NCI-H460 (cell line): ENCODE measurements at places on chromosomes 16 and 17.

DNA sequence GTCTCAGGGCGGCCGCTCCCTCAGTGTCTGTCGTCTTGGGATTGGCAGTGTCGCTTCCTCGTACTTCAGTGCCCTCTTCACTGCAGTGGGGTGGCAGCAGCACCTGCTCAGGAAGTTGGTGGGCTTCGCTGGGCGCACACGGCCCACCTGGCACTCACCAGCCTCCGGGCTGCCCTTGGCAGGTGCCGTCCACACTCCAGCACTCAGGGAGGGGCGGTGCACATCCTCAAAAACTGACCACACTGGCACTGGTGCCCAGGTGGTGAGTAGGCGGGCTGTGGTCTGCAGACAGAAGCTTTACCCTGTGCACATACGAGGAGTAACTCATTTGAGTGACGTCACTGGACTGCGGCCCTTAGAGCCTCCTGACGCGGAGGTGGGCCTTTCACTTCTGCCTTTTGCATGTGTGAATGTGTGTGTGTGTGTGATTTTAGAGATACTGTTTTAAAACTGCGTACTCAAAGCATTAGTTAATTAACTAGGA lies 94.6 kb downstream of the BANP start:
- no peak for DNase-seq

- DNase-seq, result no peak
These were observed 19.9 kb downstream of the ZNF200 start for GRCh38 chr16:3214904-3215600.

DNA sequence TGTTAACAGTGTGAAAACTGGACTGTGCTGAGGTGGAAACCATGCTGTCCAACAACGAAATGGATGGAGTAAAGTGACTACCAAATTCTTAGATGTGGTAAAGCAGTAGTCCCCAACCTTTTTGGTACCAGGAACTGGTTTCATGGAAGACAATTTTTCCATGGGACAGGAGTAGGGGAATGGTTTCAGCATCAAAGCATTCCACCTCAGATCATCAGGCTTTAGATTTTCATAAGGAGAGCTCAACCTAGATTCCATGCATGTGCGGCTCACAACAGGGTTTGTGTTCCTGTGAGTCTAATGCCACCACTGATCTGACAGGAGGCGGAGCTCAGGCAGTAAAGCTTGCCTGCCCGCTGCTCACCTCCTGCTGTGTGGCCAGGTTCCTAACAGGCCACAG lies 11.5 kb downstream of the SLX4 start:
- no peak for DNase-seq

GRCh38 chr16:17334096-17334495 lies 136.7 kb downstream of the XYLT1 start:
- DNase-seq, result no peak

- no peak for DNase-seq
These were observed 80.1 kb upstream of the RPL38 start for GRCh38 chr17:74123350-74123749.

GRCh38 chr17:49928837-49929475 lies 40.0 kb upstream of the DLX4 start:
- no peak for DNase-seq

DNA sequence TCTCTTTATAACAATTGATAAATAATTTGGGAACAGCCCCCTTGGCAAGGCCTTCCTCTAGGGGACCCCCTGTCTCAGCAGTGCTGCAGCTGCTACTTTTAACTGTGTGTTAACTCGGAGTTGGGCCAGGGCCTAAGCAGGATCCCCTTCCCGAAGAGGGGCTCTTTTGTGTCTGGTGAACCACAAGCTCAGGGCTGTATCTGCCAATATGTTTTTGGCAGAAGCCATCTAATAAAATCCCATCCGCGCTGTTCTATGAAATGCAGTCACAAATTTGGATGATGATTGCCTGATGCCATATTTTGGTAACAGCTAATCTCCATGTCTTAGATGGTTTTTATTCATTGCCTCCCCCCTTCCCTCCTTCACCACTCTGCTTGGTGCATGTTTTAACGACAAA lies 267.7 kb downstream of the FTO start:
- DNase-seq, result no peak

- DNase-seq, result no peak
These were observed 860 bp downstream of the NRN1L start for GRCh38 chr16:67885545-67885944.

- no peak for DNase-seq
These were observed 1.5 kb upstream of the PRR29 start for GRCh38 chr17:63996430-63997182.

DNA sequence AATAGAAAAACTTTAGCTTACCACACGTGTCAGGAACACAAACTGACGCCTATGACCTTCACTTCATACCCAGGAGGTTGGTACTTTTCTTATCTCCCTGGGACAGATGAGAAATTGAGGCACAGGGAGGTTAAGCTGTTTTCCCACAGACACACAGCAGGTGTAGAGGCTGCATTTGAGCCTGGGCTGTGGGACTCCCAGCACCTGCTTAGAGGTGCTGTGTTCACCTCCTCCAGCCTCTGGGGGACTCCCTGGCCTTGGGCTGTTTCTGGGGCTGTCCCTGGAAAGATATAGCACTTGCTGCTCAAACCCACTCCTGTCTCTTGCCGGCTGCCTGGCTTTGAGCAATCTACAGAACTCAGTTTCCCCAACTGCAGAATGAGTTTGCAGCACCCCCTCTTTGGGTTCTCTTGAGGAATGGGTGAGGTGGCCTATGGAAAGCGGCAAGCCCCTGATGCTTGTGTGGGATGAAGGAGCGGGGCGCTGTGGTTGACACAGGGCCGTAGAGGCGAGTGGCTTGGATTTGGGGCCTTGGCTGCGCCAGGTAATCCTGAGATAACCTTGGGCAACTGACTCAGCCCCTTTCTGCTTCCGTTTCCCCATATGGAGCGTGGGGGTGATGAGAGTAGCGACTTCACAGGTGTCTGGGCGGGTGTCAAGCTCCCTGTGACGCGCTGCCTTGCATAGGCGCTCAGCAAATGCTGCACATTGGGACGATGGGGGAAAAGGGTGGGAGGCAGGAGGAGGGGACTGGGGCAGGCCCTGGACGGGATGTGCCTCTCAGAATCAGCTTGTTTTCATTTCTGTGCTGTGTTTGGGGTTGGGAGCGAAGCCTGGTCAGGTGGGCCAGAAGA lies 104.5 kb upstream of the CIBAR2 start:
- DNase-seq, result no peak
